ENCODE measurements at places on chromosomes 6 and 20.

DNA sequence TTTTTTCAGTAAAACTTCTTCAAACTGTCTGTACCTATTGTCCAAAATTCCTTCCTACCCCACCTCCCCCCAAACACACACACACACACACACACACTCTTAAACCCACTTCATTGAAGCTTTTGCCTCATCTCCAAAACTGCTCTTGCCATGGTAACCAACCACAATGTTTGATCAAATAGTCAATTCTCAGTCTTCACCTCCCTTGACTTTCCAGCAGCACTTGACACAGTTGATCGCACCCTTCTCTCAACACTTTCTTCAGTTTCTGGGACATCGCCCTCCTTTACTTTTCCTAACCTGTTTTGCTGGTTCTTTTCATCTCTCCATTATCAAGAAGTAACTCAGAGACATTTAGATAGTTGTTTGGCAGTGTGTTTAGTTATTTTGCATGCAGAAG is 71.5 kb upstream of the COL21A1 start:
- no peak for DNase-seq

- DNase-seq = no peak
Measured at GRCh38 chr6:108650325-108650724, 89.6 kb downstream of the FOXO3 start.

- no peak for DNase-seq
Measured at GRCh38 chr20:55544638-55545037, 460.7 kb downstream of the CBLN4 start.

GRCh38 chr20:9368893-9369292 is 145.5 kb upstream of the LAMP5 start:
- no peak for DNase-seq

- no peak for DNase-seq
Measured at GRCh38 chr6:166561771-166562359, 24.6 kb downstream of the RAMACL start.

DNA sequence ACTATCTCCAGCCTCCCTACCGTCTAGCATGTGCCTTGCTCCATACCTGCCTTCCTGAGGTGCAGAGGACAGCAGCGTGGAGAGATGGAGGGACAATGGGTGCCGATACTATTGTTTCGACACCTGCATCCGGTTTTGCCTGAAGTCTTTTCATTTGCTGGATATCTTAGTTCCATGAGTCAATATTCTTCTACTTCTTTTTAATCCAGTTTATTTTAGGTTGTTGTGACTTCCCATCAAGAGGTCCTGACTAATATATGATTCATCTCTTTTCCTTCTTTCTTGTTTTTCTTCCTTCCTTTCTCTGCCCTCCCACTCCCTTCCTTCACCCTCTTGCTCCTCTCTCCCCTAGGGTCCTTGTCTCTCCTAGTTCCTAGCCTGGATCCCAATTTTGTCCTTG is 91.4 kb downstream of the CDH26 start:
- DNase-seq = no peak

DNA sequence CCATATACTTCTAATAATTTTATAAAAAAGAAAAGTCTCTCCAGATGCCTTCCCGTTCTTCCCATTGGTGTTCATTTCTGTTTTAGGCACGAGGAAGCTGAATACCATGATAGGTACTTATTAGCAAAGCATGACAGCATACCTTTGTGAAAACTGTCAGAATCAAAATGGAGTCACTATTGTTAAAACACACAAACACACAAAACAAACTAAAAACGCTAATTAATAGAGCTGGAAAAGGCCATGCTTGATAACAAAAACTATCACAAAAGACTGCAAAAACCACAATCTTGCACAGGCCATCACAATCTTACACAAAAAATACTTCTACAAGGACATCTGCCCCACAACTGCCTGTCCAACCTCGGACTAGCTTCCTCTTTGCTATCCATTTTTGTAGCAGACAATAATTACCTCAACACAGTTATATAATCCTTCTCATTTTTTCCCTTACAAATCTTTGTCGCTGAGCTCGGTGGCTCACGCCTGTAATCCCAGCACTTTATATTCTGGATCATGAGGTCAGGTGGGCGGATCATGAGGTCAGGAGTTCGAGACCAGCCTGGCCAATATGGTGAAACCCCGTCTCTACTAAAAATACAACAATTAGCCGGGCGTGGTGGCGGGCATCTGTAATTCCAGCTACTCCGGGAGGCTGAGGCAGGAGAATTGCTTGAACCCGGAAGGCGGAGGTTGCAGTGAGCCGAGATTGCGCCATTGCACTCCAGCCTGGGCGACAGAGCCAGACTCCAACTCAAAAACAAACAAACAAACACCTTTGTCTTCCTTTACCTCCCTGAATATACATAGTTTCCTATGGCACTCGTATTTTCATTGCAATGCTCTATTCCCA is 3.2 kb upstream of the ABT1 start:
- no peak for DNase-seq

DNA sequence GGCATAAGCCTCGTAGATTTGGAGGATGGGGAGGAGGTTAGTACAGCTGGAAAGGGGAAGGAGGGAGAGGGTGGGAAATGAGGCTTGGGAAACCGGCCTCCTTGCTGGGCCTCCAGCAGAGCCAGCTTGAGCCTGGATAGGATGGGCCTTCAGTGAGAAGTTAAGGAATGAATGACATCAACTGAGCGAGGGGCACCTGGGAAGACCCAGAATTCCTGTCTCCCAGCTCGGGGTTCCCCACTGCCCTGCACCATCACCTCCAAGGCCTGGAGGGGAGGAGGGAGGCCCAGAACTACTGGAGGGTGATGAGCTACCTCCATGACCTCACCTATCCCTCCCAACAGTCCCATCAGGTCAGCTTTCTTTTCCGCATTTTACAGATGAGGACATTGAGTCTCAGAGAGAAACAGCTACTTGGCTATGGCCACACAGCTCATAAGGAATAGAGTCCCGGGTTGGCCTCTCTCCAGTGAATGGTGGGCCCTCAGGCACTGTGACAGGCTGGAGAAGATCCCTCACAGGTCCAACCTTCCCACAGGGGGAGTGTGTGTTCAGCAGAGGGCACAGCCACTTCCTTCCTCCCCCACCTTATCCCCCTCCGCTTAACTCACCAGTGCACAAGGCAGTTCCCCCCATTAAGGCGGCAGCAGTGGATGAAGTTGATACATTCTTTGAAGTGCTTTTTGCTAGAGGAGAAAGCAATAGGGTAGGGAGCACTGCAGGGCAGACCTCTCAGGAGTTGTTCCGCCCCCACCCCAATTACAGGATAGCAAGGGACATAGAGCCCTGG is 6.8 kb downstream of the DUSP15 start:
- no peak for DNase-seq

GRCh38 chr6:132481189-132481588 is 31.7 kb downstream of the STX7 start:
- no peak for DNase-seq

DNA sequence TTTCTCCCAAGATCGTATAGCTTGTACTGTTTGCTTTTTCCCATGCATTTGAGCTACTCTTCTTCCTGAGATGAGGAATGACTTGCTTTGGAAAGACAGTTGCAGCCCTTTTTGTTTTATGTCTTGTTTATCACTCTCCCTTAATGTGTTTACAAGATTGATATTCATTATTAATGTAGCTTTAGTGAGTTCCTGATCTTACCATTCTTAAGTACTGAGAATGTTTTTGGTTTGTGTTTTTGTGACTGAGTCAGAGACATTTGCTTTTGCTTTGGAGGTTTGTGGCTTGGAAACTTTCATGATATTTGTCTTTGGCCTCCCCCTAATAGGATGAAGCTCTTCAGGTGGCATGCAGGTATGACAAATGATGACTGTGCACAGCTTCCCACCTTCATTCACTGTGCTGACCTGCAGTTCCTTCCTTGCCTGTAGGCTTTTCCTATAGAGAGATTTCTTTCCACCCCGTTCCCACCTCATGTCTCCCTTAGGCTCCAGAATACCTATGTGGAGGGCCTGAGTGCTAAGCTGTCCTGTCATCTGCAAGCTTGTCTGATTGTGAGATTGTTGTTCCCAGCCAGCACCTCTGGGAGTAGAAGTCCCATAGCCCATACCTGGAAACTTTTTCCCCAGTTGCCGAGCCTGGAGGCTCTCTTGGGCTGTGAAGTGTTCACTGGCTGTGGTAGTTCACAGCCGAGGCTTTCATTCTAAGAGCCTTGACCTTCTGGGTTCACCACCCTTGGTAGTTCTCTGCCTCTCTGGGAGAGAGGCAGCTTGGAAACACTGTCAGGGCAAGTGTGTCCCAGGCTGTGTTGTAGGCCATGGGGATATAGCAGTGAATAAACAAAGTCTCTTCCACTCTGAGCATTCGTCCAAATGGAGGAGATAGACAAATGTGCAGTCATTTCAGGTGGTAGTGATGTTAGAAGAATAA is 27.1 kb downstream of the CDS2 start:
- DNase-seq = no peak

DNA sequence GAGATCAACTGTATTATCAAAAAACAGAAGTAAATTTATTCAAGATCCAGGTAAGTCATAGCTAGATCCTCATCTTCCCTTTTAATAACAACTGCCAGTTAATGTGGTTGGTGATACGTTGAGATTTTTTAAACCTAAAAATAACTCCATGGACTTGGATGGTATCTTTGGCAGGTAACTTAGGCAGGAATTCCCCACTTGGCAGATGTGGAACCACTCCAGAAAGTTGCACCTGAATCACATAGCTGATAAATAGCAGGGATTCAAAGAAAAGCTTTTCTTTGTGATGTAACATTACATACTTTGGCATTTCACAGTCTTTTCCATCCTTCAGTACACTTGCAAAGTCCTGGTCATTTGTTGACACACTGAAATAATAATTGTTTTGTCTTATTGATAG is 62.6 kb downstream of the PRPH2 start:
- no peak for DNase-seq

DNA sequence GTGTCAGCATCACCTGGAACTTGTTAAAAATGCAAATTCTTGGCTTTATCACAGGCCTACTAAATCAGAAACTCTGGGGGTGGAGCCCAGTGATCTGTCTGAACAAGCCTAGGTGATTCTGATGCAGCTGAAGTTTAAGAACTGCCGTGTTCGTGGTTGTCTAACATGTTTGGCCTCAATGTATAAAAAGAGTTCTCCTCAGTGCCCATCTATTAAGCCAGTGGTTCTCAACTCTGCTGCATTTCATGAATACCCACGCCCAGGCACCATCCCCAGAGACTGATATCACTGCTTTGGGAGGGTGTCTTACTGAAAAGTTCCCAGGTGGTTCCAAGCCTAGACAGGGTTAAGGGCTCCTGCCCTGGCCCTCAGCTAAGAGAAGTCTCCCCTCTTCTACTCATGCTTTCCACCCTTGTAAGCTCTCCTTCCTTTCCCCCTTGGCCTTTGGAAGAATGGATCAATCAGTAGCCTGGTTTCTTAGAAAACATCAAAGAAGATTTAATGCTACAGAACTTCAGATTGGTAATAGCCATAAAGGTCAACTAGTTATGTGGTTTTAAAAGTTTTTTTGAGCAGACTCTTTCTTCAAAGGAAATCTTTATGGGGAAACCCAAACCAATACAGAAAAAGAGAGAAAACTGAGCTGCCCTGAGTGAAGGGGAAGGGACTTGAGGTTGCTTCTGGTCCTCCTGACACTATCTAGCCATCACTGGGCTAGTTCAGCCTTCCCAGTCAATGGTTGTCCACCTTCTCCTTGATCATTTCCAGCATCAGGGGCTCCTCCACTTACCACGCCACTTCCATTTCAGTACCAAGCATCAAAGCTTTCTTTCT is 38.9 kb upstream of the TNFAIP3 start:
- DNase-seq = no peak

GRCh38 chr20:59434960-59435359 is 134.5 kb downstream of the EDN3 start:
- no peak for DNase-seq

DNA sequence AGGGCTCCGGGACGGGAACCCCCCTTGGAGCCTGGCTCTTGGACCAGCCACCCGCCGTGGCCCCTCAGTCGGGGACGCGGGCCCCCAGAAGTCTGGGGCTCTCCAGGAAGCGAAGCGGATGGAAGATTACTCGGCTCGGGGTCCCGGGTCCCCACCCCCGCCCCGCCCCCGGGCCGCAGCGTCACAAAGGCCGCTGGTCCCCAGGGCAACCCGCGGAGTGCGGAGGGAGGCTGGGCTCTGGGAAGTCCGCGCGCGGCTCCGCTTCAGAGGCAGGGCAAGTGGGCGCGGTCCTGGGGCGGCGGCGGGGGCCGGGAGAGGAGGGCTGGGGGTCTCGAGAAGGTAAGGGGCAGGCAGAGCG is at the start of gene FNDC11:
TSS of gene FNDC11 (plus strand) at position 227 of the 358 bp plus-strand sequence. CDS start 1,505 bp downstream, outside the sequence.
- DNase-seq = peak; percentile 23

DNA sequence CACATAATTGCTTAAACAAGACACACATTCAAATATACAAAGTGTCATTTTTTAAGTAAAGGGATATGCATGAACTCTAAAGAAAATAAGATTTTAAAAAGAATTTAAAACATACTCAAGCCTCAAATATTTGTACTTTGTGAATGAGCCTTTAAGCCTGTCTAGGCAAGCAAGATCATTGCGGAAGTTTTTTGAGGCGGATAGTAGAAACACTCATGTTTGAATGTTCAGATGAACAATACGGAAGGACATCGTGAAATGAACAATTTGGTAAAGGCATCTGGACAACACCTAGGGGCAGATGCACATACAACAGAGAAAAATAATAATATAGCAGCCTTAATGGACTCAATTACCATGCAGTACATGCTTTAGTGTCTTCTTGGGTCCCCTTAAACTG is 928.9 kb downstream of the TFAP2A start:
- no peak for DNase-seq

DNA sequence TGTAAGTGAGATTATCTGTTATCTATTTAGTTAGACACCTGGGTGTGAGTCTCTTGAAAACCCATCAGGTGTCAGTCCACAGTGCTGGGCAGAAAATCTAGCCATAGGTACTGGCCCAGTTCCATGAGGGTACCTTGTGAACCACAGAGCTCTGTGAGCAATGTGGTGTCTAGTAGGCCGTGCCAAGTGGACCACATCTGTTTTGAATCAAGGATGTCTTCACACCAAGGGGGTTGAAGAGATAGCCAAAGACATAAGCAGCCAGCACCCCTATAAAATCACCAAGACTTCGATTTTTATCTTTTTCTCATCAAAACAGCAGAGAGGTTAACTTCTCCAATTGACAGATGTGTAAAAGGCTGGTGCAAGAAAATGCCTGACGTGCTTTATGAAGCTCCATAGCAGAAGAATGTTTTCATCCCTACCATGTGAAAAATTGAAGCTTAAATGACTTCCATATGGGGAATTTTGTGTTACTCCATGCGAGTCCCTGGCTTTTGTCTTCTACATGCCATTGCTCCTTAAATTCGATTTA is 368.7 kb downstream of the HAO1 start:
- DNase-seq = no peak

DNA sequence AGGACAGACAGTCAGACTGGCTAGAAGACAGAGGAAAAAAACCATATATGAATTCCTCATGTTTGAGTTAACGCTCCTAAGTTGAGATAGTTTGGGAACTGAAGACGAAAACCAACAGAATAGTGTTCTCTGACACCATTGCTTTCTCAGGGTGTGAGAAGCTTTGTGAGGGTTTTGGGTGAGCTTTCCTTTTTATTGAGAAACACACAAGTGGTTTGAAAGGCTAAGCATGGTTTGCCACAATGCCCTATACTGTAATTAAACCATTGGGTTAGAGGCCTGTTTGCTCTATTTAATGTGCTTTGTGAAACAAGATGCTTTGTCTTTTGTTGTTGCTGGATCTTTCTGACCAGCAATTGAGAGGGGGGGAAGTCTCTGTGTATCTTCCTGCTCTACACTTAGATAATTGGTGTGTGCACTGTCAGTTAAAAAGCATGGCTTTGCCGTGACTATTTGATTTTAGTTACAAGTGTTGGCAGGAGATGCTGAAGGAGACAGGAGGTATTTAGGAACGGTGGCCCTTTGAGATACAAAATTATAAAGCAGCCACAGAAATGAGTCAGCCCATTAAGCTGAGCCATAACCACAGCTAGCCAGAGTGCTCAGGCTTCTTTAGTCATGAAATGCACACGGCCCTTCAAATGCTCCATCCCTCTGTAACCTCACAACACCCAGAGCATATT is 273.0 kb upstream of the PREP start:
- DNase-seq = no peak

Data from stimulated activated CD8-positive, alpha-beta memory T cell treated with anti-CD3 and anti-CD28 coated beads, Interleukin-2, amount 100 ng/mL, for 48 hours (primary cell).